ENCODE measurements at places on chromosomes 1 and 21. TPM values are rescaled to one million over a fixed set of nuclear protein-coding genes. Genes with fewer than 3 reads are reported as not detected.
A peak's percentile ranks its signal among the peaks of the same experiment; 100 is the strongest.

GRCh38 chr21:26003404-26003803 is 167.2 kb downstream of the APP start:
- no peak for DNase-seq

DNA sequence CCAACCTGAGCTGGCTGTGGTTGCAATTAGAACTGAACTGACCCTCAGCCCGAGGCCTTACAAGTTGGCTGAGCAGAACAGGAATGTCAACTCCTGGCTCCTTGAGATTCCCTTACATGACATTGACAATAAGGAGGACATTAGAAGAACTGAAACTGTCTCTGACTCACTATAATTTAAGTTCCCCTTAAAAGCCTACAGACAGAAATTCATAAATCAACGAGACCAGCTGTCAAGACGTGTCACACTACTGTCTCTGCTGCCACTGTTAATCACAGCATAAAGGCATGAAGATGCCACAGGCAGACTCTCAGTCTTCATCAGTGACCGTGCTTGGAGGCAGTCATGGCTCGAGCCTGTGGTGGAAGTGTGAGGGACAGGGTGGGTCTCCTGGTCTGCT is 168.8 kb downstream of the GABPA start:
- DNase-seq, result no peak

DNA sequence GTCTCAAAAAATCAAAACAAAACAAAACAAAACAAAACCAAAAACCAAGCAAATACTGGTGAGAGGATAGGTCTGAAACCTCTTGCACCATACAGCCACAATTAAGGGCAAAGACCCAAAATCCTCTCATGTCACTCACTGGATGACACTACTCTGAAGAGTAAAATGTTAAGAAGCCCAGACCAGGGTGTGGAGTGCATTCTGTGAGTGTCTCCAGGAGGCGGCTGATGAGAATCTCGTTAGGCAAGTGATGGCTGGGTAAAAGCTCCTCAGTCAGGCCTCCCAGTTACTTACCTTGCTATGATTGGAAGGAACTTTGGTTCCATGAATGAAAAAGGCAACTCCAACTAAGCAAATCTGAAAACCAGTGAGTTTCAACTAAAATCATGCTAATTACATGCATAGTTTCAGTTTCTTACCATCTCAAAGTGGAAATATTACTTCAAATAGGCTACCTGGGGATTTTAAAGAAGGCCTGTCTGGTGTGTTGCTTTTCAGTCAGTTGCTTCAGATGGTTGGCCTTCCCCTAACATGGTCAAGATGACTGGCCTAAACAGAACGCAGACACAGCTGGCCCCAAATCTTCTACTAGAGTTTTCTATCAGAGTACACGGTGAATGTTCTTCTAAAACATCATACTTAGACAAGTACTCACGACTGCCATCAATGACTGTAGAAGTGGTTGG is 95.1 kb downstream of the KIAA0319L start:
- no peak for DNase-seq

DNA sequence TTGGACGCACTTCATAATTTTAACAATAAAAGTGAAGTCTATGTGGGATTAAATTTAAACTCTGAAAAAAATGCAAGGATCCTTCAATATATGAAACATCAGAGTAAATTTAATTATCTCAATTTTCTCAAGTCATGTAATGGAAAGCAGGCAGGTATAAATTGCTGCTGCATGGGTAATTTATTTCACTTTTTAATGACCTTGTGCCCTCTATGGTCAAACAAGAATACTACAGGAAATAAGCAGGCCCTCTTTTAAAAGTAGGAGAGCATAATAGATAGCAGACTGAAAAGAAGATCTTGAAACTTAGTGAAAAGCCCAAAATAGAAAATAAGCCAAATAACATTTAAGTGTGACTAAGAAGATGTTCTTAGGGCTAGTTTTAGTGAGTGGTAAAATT is 22.9 kb downstream of the BCAS2 start:
- peak; percentile 10 for DNase-seq

- no peak for DNase-seq
Measured at GRCh38 chr1:91764471-91765115, 121.4 kb downstream of the TGFBR3 start.

DNA sequence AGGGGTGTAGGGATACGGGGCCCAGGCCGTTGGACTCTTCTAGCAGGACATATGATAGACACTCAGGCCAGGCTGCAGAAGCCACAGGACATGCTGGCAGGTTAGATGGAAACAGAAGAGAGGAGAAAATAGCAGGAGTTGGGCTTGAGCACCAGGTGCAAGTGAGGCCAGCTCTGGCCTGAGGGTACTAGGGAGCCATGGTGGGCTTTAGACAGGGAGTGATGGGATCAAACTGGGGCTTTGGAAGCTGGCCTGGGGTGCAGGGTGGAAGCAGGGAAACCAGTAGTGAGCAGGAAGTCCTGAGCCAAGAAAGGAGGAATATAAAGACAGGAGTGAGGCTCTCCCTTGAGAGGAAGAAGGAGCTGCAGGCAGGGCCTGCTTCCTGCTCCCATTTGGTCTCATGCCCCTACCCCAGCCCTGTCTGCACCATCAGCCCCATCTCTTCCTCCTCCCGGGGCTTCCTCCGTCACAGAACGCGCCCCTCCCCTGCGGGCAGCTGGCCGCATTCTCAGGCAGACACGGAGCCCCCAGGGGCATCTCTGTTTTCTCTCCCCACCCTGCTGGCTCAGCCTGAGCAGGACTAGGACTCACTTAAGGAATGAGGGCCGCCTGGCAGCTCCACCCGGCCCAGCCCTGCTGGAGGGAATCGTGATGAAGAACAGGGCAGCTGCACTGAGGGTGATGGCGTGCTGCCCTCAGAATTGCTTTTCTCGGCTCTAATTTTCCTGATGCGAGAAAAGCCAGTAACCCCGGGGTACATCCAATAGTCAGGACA is 165.5 kb upstream of the TMEM51 start:
- DNase-seq, result peak; percentile 28

The DHRS3 gene
- polyA plus RNA-seq, result 75.9 TPM

The PCSK9 gene
- polyA plus RNA-seq, result 31.4 TPM

- DNase-seq, result no peak
Measured at GRCh38 chr1:212623603-212624002, 15.0 kb downstream of the ATF3 start.

Measured in hepatocyte (in vitro differentiated cells).